Right lobe of liver (tissue), 6 donors: ENCODE measurements at places on chromosomes 4 and X.
A peak's percentile ranks its signal among the peaks of the same experiment; 100 is the strongest.

GRCh38 chrX:8960957-8961468, 72.9 kb downstream of the FAM9B start:
- no peak for DNase-seq

DNA sequence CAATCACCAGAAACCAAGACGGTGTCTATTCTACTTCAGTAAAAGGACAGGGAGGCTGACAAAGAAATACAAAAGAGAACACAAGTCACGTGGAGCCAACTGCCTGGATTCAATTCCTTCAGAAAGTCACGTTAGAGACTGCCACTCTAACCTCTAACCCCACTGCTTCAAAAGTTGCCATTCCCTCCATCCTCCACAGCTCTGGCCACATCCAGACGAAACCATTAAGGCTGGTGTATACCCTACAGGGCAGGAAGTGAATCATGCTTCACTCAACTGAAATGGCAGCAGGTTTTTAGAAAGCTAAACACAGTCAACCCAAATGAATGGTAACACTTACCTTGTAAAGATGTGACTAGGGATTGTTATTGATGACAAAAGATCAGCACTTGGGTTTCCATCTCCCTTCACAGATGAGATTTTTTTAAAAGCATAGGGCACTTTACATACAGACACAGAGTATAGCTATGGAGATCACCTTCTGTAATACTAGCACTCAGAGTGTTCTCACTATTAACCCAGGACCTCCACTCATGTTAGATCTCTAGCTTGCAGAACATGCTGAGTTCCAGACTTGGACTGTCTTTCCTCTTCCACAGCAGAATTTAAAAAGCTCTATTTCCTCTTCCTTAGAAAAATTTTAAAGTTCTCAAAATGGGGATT, 37.4 kb downstream of the MAML3 start:
- no peak for DNase-seq

GRCh38 chr4:107468156-107468555, 251.9 kb downstream of the PAPSS1 start:
- DNase-seq = no peak

- DNase-seq = no peak
Measured at GRCh38 chr4:162582180-162582579, 418.4 kb upstream of the FSTL5 start.

DNA sequence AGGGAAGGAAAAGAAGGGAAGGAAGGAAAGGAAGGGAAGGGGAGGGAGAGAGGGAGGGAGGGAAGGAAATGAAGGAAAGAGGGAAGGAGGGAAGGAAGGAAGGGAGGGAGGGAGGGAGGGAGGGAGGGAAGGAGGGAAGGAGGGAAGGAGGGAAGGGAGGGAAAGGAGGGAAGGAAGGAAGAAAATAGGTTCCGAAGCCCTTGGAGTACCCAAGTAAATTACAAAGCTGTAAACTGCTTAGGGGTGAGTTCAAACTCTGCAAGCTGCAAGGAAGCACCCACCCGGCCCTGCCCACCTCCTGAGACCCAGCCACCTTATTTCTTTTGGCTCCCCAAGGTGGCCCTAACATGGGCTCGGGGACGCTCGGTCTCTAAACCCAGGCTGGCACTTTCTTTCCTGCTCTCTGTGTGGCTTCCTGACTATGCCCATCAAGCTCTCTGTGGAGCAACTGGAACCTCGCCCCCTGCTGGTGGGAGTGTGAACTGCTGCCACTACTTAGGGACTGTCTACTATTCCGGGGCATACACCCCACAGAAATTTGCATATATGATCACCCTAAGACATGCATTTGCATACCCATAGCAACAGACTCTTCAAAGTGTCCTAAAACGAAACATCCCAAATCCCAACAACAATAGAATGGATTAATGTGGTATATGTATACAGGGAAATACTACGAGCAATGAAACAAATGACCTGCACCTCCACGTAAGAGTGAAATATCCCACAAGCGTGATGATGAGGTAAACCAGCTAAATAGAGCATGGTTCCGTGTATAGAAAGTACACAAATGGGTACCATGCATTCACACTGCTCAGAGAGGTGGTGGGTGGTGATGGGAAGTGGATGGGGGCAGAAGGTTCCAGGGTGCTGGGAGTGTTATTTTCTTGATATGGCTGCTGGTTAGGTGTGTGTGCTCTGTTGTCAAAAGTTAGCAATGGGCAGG, 151.7 kb upstream of the TBL1X start:
- peak; percentile 57 for DNase-seq

DNA sequence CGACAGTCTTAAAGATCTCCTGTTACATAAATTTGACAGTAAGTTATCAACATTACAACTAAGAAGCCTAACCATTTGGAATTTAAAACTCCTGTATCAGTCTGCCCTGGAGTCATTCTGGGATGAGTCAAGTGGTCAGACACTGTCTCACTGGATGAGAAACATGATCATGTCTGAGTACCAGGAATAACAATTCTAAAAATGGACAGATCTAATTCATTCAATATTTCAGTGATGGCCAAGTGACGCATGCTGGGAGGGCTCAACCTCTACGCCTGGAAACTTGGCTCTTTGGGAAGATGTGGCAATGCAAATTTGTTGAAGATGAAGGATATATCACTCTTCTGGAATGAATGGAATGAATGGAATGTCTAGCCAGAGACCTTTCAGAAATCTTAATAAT, 1427.2 kb downstream of the STIM2 start:
- no peak for DNase-seq

- peak; percentile 46 for DNase-seq
Measured at GRCh38 chr4:78058591-78059523, 1.7 kb downstream of the FRAS1 start.

GRCh38 chrX:154063234-154063633, 34.3 kb downstream of the MECP2 start:
- DNase-seq = no peak

GRCh38 chr4:39655211-39655610, 16.5 kb upstream of the SMIM14 start:
- DNase-seq = no peak

GRCh38 chrX:8663325-8663724, 68.6 kb downstream of the ANOS1 start:
- no peak for DNase-seq

DNA sequence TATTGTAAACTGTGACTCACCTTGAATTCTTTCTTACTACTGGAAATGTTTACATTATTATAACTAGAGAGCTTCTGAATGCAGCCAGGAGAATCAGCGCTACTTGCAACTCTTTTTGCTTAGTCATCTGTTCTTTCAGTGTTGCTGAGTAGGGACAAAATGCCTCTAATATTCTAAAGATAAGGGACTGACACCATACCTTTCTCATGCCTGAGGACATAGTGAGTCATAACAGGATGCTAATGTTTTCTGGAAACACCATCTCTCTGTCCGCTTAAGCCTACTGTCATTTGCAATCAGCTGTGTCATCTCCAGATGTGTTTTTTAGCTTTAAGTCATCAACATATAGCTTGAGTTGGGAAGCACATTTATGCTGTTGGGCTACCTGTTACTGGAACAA, 108.3 kb downstream of the QRFPR start:
- DNase-seq = no peak

DNA sequence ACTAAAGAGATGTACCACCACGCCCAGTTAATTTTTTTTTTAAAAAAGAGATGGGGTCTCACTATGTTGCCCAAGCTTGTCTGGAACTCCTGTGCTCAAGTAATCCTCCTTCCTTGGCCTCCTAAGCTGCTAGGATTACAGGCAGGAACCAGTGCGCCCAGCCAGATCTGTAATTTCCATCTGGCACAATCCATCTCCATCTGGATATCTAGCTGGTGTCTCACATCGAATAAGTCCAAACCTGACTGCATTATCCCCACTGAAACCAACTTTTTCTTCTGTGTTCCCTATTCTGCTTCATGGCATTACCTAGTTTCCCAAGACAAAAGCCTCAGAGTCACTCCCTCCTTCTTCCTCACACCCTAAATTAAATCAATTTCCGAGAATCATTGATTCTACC, 125.8 kb upstream of the TEX13C start:
- DNase-seq = no peak

DNA sequence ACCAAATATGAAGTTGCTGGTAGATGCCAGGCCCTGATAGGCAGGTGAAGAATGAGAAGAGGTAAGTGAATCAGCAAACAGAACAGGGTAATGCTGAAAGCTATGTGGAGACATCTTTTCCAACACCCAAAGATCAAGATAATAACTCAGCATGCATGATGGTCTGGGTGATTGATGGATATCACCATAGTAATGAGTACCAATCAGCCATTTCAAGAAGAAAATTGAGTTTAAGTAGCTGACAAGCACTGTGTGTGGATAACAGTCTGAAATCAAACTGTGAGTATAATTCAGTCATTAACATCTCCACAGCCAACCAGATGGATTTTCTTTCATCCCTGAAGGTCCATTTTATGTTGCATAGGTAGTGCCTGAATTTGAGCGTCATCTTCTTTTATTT, 289.6 kb upstream of the SMIM31 start:
- no peak for DNase-seq

DNA sequence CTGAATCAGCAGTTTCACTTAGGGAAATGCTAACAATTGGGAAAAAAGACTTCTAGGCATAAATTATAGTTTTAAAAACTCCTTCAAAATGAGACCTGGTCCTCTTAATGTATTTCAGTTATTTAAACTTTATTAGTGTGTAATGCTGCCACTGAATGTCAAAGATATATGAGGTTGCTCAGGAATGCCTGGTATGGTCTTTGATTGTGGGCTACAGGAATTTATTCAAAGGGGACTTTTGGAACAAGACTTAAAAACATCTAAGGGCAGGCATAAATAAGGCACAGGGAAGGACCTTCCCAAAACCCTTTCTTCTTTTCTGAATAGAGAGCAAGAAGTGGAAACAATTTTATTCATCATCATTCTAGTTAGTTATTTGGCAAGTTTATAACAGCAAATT, 439.1 kb downstream of the TLL1 start:
- no peak for DNase-seq

DNA sequence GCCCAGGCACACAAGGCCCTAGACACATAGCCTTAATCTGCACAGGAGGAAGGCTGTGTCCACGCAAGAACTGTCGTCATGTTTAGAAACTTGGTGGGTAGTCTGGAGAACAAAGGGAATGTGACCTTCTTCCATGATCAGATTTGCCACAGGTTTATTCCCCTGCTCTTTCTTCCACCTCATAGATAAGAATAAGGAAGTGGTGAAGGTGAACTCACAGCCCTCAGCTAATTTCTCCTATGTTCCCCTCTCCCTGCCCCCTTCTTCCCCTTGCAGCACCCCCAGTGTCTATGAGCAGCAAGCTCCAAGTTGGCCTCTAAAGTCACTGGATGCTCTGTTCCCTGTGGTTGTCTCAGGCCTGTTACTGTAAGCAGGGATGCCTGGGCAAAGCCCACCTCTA, 39.8 kb upstream of the LAS1L start:
- no peak for DNase-seq

GRCh38 chr4:123788577-123788976, 392.0 kb downstream of the SPRY1 start:
- no peak for DNase-seq

GRCh38 chr4:89275587-89275986, 32.0 kb downstream of the GPRIN3 start:
- DNase-seq = no peak

GRCh38 chr4:130675266-130675665, 1579.3 kb downstream of the C4orf33 start:
- no peak for DNase-seq

DNA sequence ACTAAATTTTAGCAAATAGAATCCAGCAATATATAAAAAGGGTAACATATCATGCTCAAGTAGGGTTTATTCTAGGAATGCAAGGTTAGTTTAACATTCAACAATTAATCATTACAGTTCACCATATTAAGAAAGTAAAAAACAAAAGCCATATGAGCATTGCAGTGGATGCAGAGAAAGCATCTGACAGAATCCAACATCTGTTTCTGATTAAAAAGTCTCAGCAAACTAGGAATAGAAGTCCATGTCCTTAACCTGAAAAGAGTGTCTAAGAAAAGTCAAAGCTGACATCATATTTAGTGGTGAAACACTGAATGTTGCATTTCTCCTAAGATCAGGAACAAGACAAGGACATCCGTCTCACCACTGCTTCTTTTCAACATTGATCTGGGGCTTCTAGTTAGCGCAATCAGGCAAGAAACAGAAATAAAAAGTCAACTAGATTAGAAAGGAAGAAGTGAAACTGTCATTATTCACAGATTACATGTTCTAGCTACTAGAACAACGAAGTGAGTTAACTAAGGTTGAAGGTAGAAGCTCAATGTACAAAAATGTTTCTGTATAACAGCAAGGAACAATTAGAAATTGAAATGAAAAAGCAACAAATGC, 49.3 kb downstream of the MRPL1 start:
- DNase-seq = no peak

DNA sequence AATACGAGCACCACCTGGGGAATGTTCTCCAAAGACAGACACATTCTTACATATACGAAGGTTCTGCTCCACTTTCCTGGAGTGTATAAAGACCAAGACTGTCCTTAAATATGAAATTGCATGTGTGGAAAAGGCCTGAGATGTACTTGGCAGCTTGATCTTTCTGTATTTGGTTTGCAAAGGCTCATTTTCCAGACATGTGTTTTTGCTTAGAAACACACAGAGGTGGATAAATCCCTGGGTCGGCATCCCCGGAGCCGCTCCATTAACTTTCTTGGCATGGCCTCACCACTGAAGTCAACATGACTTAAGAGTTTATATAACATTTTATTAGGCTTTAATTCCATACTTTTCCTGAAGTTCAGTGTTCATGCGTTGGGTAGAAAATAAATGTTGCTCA, 239.4 kb downstream of the LDB2 start:
- no peak for DNase-seq

GRCh38 chrX:30065226-30065625, 150.1 kb upstream of the MAGEB2 start:
- no peak for DNase-seq
